A549 treated with CpdA at 1 μM for 4 hours (cell line): ENCODE measurements at places on chromosomes 4 and X. TPM values are rescaled to one million over a fixed set of nuclear protein-coding genes. Genes with fewer than 3 reads are reported as not detected.

The STK32B gene
- 20.5 to 23.6 TPM (median 21.6 TPM) in 5 replicates for total RNA-seq

The PFKFB1 gene
- total RNA-seq = 0.09 to 0.13 TPM (median 0.13 TPM) in 3 of 5 replicates, not detected in the others

The PLXNB3 gene
- 3.0 to 4.1 TPM (median 3.7 TPM) in 5 replicates for total RNA-seq

The APBB2 gene
- 6.9 to 10.2 TPM (median 9.1 TPM) in 5 replicates for total RNA-seq

The ART3 gene
- not detected in 5 replicates for total RNA-seq

The ELOVL6 gene
- 18.9 to 23.9 TPM (median 22.1 TPM) in 5 replicates for total RNA-seq

The CT45A6 gene
- total RNA-seq = not detected in 5 replicates

The SAP30 gene
- total RNA-seq = 18.5 to 22.8 TPM (median 20.8 TPM) in 5 replicates

The DCX gene
- total RNA-seq = not detected in 5 replicates

The CPLX1 gene
- 0.57 to 0.93 TPM (median 0.69 TPM) in 5 replicates for total RNA-seq

The GPR82 gene
- not detected in 5 replicates for total RNA-seq

The S100P gene
- 17.7 to 70.6 TPM (median 57.8 TPM) in 5 replicates for total RNA-seq

The MSANTD1 gene
- 0.07 to 0.13 TPM (median 0.09 TPM) in 4 of 5 replicates, not detected in the other for total RNA-seq

The NONO gene
- total RNA-seq = 345 to 435 TPM (median 380 TPM) in 5 replicates

The LPAR4 gene
- not detected in 5 replicates for total RNA-seq

The KIT gene
- total RNA-seq = not detected in 5 replicates

The SPACA5 gene
- not detected in 5 replicates for total RNA-seq

The FGF2 gene
- total RNA-seq = 40.6 to 63.0 TPM (median 56.9 TPM) in 5 replicates

The RTL5 gene
- total RNA-seq = 2.3 to 2.6 TPM (median 2.5 TPM) in 5 replicates

The GPR101 gene
- not detected in 5 replicates for total RNA-seq

The MTM1 gene
- total RNA-seq = 5.8 to 8.6 TPM (median 6.2 TPM) in 5 replicates

The UCP1 gene
- total RNA-seq = 0.08 to 0.10 TPM in 2 of 5 replicates, not detected in the others

The CT45A10 gene
- 0.27 to 0.37 TPM (median 0.29 TPM) in 3 of 5 replicates, not detected in the others for total RNA-seq

The CCDC110 gene
- total RNA-seq = not detected in 5 replicates

The F9 gene
- not detected in 5 replicates for total RNA-seq

The NXF2B gene
- total RNA-seq = not detected in 5 replicates

The IQSEC2 gene
- 32.1 to 43.5 TPM (median 38.3 TPM) in 5 replicates for total RNA-seq

The RBMX2 gene
- 27.5 to 36.7 TPM (median 30.2 TPM) in 5 replicates for total RNA-seq
